ENCODE measurements at places on chromosomes 12 and 14.

GRCh38 chr14:34227834-34228649 is 234.0 kb downstream of the SPTSSA start:
- peak; percentile 54 for DNase-seq

GRCh38 chr12:68790081-68790951 is 17.7 kb upstream of the MDM2 start:
- DNase-seq: no peak

DNA sequence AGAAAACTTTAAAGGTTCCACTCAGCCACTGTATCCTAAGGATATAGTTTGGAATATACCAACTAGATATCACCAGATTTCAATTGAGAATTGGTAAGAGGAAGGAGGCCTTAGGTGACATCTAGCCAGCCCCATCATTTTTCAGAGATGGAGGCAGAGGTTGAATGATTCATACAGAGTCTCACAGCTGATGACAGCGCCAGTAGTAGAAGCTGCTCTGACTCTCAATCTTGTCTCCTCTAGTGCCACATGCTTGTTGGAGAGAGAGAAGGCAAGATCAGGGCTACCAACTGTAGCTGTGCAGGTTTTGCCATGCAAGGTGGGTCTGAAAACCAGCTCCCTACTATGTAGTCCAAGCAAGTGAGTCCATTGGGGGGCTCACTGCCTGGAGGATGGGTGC is 6.1 kb downstream of the FRMD6 start:
- DNase-seq: no peak

DNA sequence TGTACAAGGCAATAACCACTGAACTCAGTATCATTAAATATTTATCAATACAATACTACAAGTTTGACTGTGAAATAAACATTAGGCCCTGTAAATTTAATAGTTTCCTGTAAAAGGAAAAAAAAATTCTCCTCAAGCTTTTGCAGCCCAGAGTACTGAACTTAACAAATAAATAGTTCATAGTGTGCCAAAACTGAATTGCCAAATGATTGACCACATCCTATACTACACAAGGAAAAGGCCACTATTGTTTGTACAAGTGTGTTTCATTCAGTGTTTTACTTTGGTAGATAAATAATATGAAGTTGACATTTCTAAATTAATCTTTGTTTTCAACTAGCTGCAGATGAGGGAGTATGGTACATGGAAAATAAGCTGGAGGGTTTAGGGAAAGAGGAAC is 379.6 kb downstream of the FLRT2 start:
- DNase-seq: no peak

DNA sequence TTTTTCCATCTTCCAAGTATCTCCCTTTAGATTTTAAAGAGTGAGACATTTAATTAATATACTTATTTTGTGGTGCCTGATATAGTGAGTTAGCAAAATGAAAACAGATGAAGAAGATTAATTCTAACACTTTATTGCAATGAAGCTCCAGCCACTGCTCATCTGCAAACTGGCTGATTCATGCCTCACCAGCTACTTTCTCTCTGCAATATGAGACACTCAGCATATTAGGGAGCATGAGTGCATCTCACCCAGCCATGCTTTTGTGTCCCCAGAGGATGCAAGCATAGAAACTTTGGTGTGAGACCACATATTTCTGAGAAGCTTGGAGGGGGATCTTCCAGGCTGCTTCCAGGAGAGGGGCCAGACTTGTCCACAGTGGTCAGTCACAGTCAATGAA is 148.6 kb downstream of the BMP4 start:
- DNase-seq: no peak

- peak; percentile 24 for DNase-seq
Measured at GRCh38 chr14:76955575-76956315, 72.8 kb downstream of the IRF2BPL start.

- DNase-seq: peak; percentile 34
Measured at GRCh38 chr14:89164168-89165073, 252.6 kb downstream of the FOXN3 start.

DNA sequence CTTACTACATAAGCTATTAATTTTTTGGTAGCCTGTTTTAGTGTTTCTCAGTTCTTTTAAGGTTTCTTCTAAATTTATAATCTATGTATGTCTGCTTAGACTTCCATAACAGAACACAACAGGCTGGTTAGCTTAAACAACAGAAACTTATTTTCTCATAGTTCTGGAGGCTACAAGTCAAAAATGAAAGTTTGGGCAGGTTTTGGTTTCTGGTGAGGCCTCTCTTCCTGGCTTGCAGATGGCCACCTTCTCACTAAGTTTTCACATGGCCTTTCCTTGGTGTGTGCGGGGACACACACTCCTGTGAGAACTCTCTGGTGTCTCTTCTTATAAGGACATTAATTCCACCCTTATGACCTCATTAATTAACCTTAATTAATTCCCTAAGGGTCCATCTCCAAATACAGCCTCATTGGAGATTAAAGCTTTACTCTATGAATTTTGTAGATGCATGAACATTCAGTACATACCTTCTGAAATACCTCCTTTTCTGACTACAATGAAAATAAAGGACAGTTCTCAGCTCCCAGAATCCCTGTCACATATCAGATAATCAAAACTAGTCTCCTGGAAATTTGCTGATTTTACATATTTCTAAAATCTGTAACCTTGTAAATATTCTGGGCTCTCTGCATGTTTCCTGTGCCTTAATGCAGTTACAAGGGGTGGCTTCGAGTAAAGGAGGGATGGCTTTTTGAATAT is 23.2 kb upstream of the BMAL2 start:
- no peak for DNase-seq

- no peak for DNase-seq
Measured at GRCh38 chr14:76040704-76041103, 55.1 kb downstream of the IFT43 start.

DNA sequence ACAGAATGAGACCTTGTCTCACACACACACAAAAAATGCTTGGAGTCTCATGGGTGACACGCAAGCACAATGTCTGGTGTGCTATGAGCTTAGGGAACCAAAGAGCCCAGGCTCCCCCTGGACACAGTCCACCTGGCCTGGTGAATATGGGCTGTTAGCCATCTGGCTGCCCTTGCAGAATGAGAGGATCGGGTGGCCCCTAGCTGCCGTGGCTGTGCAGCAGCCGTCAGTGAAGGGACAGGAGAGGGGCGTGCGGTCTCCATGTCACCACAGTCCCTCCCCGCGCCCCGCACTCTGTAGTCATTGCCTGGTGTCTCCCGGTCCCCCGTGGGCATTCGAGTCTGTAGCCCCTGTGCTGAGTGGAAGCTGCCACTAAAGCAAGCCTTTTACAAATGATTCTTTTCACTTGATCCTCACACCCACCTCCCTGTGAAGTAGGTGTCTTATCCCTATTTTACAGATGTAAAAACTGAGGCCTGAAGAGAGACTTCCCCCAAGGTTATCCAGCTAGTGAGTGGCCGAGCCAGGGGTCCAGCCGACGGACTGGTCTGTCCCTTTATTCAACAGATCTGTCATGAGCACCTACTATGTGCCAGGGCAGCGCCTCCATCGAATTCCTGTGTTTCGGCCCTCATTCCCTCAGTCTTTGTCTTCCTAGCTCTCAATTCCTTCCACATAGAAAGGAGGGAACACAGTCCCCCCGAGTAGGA is 18.8 kb downstream of the MVK start:
- no peak for DNase-seq

GRCh38 chr12:65823513-65824375 is 539 bp upstream of the HMGA2 start:
- no peak for DNase-seq

DNA sequence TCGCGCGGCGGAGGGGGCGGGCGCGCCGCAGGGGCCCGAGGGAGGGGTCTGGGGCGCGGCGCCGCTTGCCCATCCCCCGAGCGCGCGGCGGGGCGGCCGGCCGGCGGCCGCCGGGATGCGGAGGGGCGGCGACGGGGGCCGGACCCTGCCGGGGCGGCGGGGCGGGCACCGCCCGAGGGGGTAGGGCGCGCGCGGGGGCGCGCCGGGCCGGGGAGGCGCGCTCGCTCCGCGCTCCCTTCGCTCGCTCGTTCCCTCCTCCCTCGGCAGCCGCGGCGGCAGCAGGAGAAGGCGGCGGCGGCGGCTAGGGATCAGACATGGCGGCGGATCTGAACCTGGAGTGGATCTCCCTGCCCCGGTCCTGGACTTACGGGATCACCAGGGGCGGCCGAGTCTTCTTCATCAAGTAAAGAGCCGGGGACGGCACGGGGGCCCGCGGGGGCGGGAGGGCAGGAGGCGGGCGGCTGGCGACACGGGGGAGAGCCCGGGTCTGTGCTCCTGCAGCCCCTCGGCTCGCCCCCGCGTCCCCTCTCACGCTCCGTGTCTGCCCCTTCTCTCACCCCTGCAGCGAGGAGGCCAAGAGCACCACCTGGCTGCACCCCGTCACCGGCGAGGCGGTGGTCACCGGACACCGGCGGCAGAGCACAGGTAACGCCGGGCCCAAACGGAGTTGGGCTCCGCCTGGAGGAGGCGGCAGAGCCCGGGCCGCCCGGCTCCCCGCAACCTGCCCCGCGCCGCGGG is at the start of gene PLEKHA5:
Gene PLEKHA5 (plus strand): TSS at position 248 of the 738 bp plus-strand sequence. CDS start 67 bp downstream, at position 315.
- DNase-seq: peak; percentile 86

- DNase-seq: peak; percentile 15
Measured at GRCh38 chr12:108241986-108242703, 97.0 kb downstream of the CMKLR1 start.

DNA sequence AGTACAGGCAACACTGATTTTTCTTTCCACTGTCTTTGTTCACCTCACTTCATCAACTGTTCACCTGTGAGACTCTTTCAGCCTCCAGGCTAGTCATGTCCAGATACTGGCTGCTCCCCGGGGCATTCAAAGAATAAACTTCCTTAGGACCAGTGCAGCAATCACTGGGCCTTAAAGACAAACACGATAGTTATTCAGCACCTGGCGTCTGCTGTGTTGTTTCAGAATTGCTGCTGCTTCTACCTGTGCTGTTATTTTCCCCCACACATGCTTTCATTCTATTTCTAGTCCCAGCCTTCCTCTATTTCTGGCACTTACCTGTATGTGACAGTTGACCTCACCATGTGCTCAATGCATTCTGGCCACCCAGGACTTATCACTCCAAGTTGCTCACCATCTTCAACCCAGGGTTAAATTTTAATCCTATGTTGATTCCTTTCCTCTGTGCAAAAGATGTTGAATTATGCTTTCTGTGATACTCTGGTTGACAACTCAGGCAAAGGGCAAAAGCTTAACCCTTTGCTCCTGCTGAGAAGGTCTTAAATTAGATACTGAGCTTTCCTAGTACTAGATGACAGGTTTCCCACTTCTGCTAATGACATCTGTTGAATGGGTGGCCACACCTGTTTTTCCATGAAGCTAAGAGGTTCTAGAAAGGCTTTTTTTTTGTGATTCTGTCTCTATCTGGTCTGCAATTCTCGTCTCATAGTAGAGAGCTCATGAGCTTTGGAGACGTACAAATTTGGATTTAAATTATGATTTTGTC is 41.4 kb downstream of the PTPRQ start:
- DNase-seq: no peak

DNA sequence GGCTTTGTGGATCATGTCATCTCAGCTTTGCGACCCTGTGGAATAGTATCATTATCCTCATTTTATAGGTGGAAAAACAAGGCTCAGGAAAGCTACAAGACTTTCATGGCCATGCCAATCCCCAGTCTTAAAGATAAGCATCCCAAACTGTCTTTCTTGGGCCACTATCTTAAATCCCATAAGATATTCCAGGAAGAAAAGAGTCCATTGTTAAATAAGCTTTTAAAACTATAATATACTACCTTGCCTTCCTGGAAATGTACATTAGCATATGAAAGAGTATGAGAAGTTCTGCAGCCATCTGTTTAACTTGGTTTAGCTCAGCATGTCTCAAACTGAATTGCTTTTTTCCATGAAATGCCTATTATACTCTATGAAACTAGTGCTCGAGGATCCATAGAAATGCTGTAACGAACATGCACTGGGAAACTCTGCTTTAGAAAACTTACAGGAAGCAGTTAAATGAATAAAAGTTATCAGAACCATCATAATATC is 77.1 kb downstream of the B4GALNT3 start:
- DNase-seq: no peak

DNA sequence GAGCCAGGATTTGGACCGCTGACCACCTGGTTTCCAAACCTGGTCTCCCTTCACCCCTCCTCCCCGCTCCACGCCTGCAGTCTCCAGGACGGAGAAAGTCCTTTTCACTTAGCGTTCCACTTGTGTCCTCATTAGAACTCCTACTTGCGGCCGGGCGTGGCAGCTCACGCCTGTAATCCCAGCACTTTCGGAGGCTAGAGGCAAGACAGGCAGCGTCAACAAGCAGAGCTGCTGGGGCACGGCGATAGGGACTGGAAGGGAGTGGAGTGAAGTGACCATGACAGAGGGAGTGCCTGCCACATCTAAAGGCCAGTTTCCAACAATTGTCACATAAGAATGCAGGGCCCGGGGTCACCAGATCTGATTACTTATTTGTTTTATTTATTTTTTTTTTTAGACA is 132.5 kb upstream of the NCOR2 start:
- DNase-seq: no peak

DNA sequence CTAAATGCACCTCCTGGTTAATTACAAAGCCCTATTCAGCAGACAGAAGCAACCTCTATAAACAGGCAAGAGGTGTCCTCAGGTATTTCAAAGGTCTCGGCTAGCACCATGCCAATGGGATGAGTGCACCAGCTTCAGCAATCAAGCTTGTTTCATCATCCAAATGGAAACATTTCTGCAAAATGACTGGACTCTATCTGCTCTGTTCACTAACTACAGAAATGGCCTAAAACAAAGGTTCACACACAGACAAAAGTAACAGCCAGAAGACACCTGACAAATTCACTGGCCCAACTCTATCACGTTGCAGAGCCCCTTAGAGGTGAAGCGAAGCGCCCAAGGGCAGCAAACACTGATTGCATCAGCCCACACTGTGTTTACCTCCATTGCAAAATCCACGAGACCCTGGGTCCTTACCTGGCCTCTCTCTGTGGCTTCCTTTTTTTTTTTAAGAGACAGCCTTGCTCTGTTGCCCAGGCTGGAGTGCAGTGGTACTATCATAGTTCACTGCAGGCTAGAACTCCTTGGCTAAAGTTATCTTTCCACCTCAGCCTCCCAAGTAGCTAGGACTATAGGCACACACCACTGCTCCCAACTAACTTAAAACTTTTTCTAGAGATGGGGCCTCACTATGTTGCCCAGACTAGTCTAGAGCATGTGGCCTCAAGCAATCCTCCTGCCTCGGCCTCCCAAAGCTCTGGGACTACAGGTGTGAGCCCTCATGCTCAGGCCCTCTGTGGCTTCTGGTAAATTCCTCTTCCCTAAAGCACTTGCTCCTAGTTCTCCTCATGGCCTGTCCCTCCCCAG is 8.5 kb upstream of the SYNE3 start:
- no peak for DNase-seq

GRCh38 chr12:27781680-27782079 is 1.6 kb upstream of the MANSC4 start:
- no peak for DNase-seq

- no peak for DNase-seq
Measured at GRCh38 chr12:77723308-77723707, 107.4 kb upstream of the NAV3 start.

GRCh38 chr12:47983541-47984115 is 20.2 kb downstream of the TMEM106C start:
- DNase-seq: no peak

All from K562 (cell line).